Fibroblast of mammary gland (primary cell): ENCODE measurements at places on chromosomes 2 and 18.

GRCh38 chr18:25099895-25100294, 252.1 kb downstream of the ZNF521 start:
- peak; percentile 62 for DNase-seq

DNA sequence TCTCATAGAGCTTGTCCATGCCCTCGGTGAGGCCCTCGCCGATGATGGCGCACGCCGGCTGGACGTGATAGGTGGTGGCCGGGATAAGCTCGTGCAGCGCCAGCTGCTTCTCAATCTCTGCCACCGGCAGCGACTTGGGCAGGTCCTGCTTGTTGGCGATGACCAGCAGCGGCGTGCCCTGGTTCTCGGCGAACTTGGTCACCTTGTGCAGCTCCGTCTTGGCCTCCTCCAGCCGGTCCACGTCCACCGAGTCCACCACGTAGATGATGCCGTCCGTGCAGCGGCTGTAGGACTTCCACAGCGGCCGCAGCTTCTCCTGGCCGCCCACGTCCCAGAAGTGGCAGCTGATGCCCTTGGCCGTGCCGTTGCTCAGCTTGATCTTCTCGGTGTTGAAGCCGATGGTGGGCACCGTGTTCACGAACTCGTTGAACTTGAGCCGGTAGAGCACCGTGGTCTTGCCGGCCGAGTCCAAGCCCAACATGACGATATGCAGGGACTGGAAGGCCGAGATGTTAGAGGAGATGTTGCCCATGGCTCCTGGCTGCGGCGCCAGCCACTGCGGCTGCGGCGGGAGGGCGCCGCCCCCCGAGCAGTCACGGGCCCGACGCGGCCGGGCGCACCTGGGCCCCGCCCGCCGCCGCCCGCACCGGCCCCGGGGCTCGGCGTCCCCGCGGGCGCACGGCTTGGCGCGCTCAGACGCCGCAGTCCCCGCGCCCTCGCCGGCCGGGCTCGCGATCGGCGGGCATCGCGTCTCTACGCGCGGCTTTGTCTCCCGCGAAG, 636 bp downstream of the ARL4C start:
- peak; percentile 25 for DNase-seq

DNA sequence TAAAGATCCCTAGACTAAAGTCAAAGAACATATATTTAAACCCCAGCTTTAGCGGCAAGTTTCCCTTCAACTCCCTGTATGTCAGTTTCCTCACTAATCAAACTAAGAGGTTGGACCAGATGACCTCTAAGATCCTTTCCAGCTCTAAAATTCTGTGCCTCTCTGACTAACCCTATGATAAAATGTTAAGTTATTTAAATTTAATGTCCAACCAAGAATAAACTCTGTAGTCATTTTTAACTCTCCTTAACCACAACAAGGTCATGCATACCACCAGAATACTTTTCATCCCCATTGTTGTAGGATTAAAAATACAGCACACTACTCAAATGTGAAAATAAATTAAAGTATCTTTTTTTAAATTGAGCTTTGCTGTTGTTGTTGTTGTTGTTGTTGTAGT, 5.2 kb upstream of the PDE1A start:
- no peak for DNase-seq

- DNase-seq = no peak
Measured at GRCh38 chr18:51711298-51711889, 513.9 kb upstream of the MEX3C start.

- DNase-seq = no peak
Measured at GRCh38 chr2:136444323-136444722, 321.0 kb upstream of the THSD7B start.

- no peak for DNase-seq
Measured at GRCh38 chr18:4453567-4453873, 1.6 kb downstream of the DLGAP1 start.

GRCh38 chr2:169139145-169139544, 69.8 kb downstream of the DHRS9 start:
- no peak for DNase-seq
